Calu3 (cell line): ENCODE measurements at places on chromosomes 3 and 15. TPM values are rescaled to one million over a fixed set of nuclear protein-coding genes. Genes with fewer than 3 reads are reported as not detected.

The CCR2 gene
- total RNA-seq: not detected in 2 replicates

The CHST13 gene
- 1.1 and 1.3 TPM in 2 replicates for total RNA-seq

The LIPC gene
- 0.49 TPM in 1 of 2 replicates, not detected in the other for total RNA-seq

The ATP13A4 gene
- total RNA-seq: 24.6 and 31.9 TPM in 2 replicates

The KCNAB1 gene
- 0.51 and 1.6 TPM in 2 replicates for total RNA-seq

The STAB1 gene
- 0.26 TPM in 1 of 2 replicates, not detected in the other for total RNA-seq

The SERINC4 gene
- 0.33 TPM in 1 of 2 replicates, not detected in the other for total RNA-seq

The AADAC gene
- total RNA-seq: 0.91 TPM in 1 of 2 replicates, not detected in the other

The NT5DC2 gene
- 100 and 146 TPM in 2 replicates for total RNA-seq

The MLH1 gene
- 30.1 and 32.8 TPM in 2 replicates for total RNA-seq

The IL12A gene
- total RNA-seq: 1.0 and 3.6 TPM in 2 replicates
